ENCODE measurements at places on chromosomes 2 and 18. TPM values are rescaled to one million over a fixed set of nuclear protein-coding genes. Genes with fewer than 3 reads are reported as not detected.

GRCh38 chr2:189512879-189513278, 67.7 kb downstream of the SLC40A1 start:
- no peak for DNase-seq

DNA sequence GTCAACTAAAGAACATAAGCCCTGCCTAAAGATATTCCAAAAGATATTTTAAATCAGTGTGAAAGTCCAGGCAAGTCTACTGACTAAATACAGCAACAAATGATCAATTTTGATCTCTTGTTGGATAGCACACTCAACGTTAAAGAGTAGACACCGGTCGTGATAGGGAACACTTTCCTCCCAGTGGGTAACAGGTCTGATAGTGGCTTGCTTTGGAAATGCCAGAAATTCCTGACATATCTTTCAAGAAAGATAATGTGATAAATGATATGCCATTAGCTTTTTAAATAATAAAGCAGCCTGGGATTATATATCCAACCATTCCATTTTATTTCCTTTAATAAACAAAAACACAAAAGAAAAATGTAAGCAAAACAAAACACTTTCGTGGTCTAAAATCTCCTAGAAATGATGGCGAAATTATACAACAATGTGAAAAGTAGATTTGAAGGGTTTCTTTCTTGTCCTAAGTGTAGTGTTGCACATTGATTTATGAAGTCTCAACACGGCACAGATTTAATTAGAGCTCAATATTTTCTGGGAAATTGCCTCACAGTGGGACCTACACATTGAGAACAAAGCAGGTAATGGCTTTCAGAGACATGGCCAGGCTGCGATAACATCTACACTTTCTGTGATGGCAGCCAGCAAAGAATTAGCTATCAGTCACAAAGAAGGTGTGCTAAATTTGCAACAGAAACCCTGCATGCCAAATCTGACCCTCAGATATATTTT, 158.6 kb downstream of the PPP1R1C start:
- no peak for DNase-seq

DNA sequence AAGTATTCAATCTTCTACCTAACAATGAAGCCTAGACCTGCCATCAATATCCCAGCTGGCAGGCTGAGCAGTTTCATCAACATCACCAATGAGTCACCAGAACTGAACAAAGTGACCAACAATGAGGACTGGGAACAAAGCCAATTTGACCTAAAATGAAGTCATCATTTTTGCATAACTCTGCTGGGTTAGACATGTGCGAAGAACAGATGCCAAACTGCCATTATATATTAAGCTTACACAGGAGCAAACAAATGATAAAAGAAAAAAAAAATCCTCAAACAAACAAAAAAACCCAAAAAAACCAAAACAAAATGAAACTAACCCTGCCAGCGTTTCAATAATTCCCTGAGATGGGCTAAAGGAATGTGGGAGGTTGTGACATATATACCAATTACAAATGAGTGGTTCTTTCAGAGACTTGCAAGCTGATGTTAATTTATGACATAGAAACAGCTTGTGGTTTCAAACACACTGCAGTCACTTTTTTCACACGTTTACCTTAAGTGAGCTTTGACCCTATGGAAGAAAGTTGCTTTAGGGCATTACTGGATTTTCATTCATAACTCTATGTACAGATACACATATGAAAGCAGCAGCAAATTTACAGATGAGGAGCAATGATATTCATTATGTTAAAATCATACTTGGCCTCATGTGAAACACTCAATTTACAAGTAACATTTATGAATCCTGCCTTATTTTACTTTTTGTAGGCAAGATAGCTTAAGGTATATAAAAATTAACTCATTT, 56.9 kb upstream of the CCDC141 start:
- no peak for DNase-seq

DNA sequence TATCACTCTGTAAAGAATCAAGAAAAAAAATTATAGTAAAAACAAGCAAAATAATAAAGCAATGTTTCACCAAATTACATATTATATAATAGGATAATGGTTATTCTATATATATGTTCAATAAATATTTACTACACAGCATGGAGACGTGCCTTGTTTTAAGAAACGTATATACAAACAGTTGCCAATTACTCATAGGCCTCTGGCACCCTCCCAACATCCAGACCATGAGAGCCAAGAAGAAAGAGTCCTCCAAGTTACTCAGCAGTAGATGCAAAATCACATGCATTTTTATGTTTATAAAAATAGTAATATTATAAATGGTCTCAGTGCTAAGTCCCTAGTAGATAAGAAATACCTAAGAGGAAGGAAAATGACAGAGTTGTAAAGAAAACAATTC, 64.8 kb downstream of the REV1 start:
- no peak for DNase-seq

The SLC30A3 gene
- total RNA-seq, result 0.80 TPM
